ENCODE measurements at places on chromosomes 12 and 14. TPM values are rescaled to one million over a fixed set of nuclear protein-coding genes. Genes with fewer than 3 reads are reported as not detected.

Gene APOF
- not detected for total RNA-seq

- DNase-seq = peak; percentile 78
Observed at GRCh38 chr14:54478636-54479215, 10.1 kb downstream of the GMFB start.

DNA sequence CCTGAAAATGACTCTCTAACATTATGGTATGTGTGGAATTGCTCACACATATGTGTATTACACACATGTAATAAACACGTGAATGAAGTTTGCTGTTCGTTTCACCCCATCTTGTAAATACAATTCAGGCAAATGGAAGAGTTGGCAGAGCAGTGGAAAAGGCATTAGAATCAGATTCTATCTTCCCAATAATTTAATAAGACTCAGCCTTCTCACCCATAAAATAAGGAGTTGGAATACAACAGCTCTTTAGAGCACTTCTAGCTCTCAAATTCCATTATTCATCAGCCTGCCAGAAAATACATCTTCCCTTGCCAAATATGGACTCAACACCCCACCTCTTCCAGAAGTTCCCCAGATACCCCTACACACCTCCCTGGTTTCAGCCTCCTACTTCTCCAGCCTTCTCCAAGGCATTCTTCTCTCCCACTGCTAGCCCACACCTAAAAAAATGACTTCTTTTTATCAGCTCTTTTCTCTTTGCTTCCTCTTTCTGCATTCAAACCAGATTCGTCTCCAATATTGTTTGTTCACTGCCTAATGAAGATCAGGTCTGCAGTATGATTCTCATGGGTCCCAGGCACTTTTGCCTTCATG, 66.2 kb upstream of the DYRK2 start:
- no peak for DNase-seq

DNA sequence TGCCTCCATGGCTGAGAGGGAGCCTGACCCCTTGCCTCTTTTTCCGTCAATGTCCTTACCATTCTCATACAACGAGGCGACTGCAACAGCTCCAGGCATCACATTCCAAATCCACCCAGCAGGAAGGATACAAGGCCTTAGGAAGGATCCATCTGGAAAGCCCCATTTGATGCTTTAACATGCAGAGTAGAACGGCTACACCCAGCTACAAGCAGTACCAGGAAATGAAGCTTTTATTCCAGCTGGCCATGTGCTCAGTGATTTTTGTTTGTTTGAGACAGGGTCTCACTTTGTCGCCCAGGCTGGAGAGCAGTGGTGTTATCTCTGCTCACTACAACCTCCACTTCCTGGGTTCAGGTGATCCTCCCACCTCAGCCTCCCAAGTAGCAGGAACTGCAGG, 124.8 kb downstream of the TMEM132D start:
- no peak for DNase-seq

Measured in fibroblast of villous mesenchyme (primary cell).